Kidney (tissue), 22 donors: ENCODE measurements at places on chromosomes 2 and 18. TPM values are rescaled to one million over a fixed set of nuclear protein-coding genes. Genes with fewer than 3 reads are reported as not detected.

The MARCO gene
- polyA plus RNA-seq, result 0.65 TPM

The ANKRD30BL gene
- polyA plus RNA-seq, result not detected

The CETN1 gene
- polyA plus RNA-seq, result not detected

The CAPN10 gene
- polyA plus RNA-seq, result 26.3 TPM

The MORN2 gene
- polyA plus RNA-seq, result 121 TPM

The GKN2 gene
- not detected for polyA plus RNA-seq

The MC2R gene
- polyA plus RNA-seq, result not detected

The CLEC4F gene
- not detected for polyA plus RNA-seq

The CNNM3 gene
- 6.9 TPM for polyA plus RNA-seq

The LTBP1 gene
- 9.3 TPM for polyA plus RNA-seq

The ACVR1C gene
- polyA plus RNA-seq, result 0.28 TPM

The LRRTM4 gene
- polyA plus RNA-seq, result not detected

The CD8B2 gene
- polyA plus RNA-seq, result 0.71 TPM

The TMEM87B gene
- 6.5 TPM for polyA plus RNA-seq

The FBXO36 gene
- 3.8 TPM for polyA plus RNA-seq

The CNTNAP5 gene
- not detected for polyA plus RNA-seq

The INSIG2 gene
- polyA plus RNA-seq, result 18.4 TPM

The COL6A3 gene
- 3.8 TPM for polyA plus RNA-seq

The KLHL29 gene
- 1.5 TPM for polyA plus RNA-seq

The BCL2 gene
- polyA plus RNA-seq, result 6.0 TPM

The CXCR1 gene
- not detected for polyA plus RNA-seq

The NEU4 gene
- 2.8 TPM for polyA plus RNA-seq

The IL1F10 gene
- not detected for polyA plus RNA-seq

The TUBA3E gene
- not detected for polyA plus RNA-seq

The TFCP2L1 gene
- 44.4 TPM for polyA plus RNA-seq
